B cell (primary cell): ENCODE measurements at places on chromosomes 13 and 19. TPM values are rescaled to one million over a fixed set of nuclear protein-coding genes. Genes with fewer than 3 reads are reported as not detected.

- peak within 1 kb of the TSS; percentile 83 for H3K27ac ChIP-seq
- H3K4me3 ChIP-seq, result peak within 1 kb of the TSS; percentile 72
- H3K27me3 ChIP-seq, result no peaks in the 10 kb centered on the region
- no peak for DNase-seq
- H3K4me1 ChIP-seq, result peaks cover 26% of the 10 kb centered on the region
- no peaks in the 10 kb centered on the region for H3K36me3 ChIP-seq
Observed at GRCh38 chr19:38264486-38265212, at the start of gene SPINT2. SPINT2 (plus strand) TSS chr19:38264573; CDS start chr19:38264893, 320 bp downstream.

GRCh38 chr19:6718111-6718740 lies 2.2 kb downstream of the C3 start:
- no peaks in the 10 kb centered on the region for H3K36me3 ChIP-seq
- no peak for DNase-seq
- no peaks in the 10 kb centered on the region for H3K27me3 ChIP-seq
- H3K4me1 ChIP-seq, result peaks cover 25% of the 10 kb centered on the region

GRCh38 chr13:102441085-102441484 lies 39.2 kb upstream of the FGF14 start:
- no peaks in the 10 kb centered on the region for H3K4me1 ChIP-seq
- peaks cover 7% of the 10 kb centered on the region for H3K27me3 ChIP-seq
- no peak for DNase-seq
- no peaks in the 10 kb centered on the region for H3K36me3 ChIP-seq
- H3K27ac ChIP-seq, result no peak overlapping the region
- H3K4me3 ChIP-seq, result no peak overlapping the region

GRCh38 chr19:49145573-49146407 lies 9.4 kb downstream of the HRC start:
- peaks cover 54% of the 10 kb centered on the region for H3K27me3 ChIP-seq
- DNase-seq, result peak; percentile 80
- H3K4me3 ChIP-seq, result peak overlapping the region; percentile 14
- no peaks in the 10 kb centered on the region for H3K36me3 ChIP-seq

MISP gene
- not detected in 2 replicates for polyA plus RNA-seq
